ENCODE measurements at places on chromosomes 11 and 22. TPM values are rescaled to one million over a fixed set of nuclear protein-coding genes. Genes with fewer than 3 reads are reported as not detected.

SCARF2 gene
- polyA plus RNA-seq: 1.5 TPM

- H3K27ac ChIP-seq: no peak overlapping the region
- H3K4me1 ChIP-seq: peaks cover 11% of the 10 kb centered on the region
- no peak for DNase-seq
- no peaks in the 10 kb centered on the region for H3K36me3 ChIP-seq
- H3K4me3 ChIP-seq: no peak overlapping the region
Measured at GRCh38 chr22:47039356-47039755, 276.9 kb downstream of the TBC1D22A start.

GRCh38 chr11:95661162-95661561 lies 128.4 kb downstream of the FAM76B start:
- H3K4me3 ChIP-seq: no peak overlapping the region
- H3K27ac ChIP-seq: no peak overlapping the region
- no peaks in the 10 kb centered on the region for H3K4me1 ChIP-seq
- DNase-seq: no peak

DNA sequence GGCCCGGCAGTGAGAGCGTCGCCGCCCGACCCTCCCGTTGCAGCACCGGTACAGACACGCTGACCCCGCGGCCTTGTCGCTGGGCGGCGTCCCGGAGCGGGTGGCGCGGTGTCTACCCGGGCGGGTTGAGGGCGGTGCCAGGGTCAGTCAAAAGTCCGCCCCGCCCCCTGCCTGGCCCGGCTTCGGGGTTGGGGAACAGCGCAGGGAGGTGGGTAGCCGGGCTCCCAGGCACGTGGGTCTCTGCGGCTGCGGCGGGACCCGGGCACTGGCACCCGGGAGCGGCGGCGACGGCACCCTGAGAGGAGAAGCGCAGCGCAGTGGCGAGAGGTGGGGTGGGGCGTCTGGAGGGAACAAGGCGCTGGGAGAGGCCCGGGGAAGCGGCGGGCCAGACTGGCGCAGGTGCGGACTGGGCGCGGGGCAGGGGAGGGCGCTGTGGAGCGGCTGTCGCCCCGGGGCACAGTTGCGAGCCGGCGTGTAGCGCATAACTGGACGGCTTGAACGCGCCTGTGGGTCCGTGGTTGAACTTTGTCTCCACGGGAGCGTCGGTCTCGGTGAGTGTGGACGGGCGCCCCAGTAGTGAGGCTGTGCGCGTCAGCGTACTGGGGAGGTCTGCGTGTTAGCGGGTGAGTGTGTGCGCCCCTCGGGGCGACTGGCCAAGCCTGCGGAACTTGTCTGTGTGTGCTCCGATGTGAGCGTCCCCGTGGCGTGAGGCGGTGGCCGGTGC lies at the start of gene P2RY2:
Gene P2RY2 (plus strand): TSS at position 176 of the 724 bp plus-strand sequence. CDS start 15,879 bp downstream, outside the sequence.
- peak within 1 kb of the TSS; percentile 18 for H3K27ac ChIP-seq
- peaks cover 25% of the 10 kb centered on the region for H3K4me1 ChIP-seq
- peak; percentile 85 for DNase-seq
- H3K27me3 ChIP-seq: no peaks in the 10 kb centered on the region
- H3K36me3 ChIP-seq: no peaks in the 10 kb centered on the region
- peak within 1 kb of the TSS; percentile 50 for H3K4me3 ChIP-seq

DNA sequence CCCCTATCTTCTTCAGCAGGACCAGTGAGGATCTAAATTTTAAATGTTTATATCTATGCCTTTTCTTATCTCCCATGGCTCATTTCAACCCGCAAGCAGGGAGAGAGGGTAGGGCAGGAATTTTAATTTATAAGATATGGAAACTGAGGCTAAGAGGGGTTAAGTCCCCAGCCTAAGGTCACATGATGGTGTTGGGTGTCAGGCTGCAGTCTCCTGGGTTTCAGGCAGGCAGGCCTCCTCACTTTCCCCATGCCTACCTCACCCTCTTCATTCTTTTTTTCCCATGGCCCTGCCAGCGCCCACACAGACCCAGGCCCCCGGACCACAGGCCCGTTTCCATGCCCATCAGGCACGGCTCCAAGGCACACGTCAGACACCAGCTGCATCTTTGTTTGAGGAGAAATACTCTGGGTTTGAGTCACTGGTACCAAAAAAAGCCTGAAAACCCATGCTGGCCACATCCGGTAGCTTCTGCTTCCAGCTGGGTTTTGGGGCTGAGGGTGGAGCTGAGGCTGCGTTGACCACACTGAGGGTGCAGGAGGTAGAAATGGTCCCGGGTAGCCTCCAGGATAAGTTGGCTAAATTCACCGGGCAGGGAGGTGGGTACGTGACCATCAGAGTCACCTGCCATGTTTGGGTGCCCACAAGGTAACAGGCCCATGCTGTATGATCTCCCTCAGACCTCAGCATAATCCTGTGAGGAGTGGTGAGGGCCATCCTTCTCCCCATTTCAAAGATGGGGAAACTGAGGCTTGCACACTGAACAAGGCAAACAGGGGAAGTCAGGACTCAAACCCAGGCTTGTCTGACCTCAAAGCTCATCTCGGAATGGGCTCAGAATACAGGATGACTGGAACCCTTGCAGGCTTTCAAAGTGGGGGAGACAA lies 7.5 kb downstream of the CRYBB1 start:
- H3K4me1 ChIP-seq: no peaks in the 10 kb centered on the region
- H3K27ac ChIP-seq: peak overlapping the region; percentile 32
- no peaks in the 10 kb centered on the region for H3K36me3 ChIP-seq
- no peak overlapping the region for H3K4me3 ChIP-seq
- DNase-seq: peak; percentile 35
